ENCODE measurements at places on chromosomes 11 and 22.

DNA sequence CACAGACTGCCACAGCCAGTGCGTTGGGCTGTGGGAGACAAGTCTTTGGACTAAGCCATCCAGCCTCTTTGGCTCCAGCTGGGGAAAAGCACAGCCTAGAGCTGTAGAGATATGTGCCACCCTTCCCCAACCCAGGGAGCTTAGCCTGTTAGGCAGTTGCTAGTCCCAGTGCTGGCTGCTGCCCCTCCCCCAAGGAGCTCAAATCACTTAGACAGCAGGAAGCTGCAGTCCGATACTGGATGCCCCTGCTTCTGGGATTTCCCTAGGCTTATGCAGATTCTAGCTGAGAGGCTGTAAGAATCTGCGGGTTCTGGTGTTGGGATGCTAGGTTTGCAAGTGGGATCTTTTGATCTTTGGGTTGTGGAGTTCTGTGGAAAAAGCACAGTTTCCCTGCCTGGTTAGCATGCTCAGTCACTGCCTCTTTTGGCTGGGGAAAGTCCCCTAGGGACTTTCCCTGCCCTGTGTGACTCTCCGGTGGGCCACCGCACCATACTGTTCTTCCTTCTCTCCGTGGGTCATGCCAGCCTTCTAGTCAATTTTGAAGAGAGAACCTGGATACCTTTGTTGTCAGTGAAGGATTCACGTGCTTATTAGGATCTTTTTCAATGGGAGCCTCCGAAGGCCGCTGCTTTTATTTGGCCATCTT is 792.0 kb downstream of the KCNA4 start:
- DNase-seq, result no peak

- no peak for DNase-seq
Measured at GRCh38 chr11:67507242-67507863, 609 bp downstream of the CDK2AP2 start.

DNA sequence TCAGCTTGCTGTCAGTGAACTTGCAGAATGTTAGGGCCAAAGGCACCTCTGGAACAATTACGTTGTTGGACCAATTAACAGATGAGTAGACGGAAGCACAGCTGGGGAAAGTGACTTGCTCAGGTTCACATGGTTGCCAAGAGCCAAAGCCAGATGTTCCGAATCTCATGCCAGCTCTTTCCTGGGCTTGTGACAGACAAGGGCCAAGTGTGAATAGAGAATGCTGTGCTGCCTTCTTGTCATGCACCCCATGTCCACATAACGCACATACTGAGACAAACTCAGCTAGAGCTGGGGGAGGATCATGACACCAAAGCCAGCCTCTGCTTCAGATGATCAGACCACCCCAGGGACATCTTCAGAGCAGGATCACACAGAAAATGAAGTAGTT is 616.3 kb downstream of the INSC start:
- DNase-seq, result no peak

DNA sequence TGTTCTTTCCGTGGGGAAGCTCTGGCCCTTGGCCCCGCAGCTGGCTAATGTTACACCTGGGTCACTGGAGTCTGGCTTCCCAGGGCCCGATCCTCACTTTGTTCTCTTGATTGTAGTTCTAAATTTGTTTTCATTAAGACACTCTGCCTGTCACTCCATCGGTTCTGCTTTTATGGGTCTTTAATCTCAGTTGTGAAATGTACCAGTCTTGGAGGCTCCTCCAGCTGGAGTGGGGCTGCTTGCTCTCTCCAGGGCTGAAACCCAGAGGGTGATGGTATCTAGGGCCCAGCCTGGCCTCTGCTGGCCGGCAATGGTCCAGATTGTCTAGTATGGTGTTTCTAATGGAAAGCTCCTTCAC is 352.9 kb downstream of the TENM4 start:
- no peak for DNase-seq

GRCh38 chr11:106785913-106786650 is 232.2 kb downstream of the GUCY1A2 start:
- no peak for DNase-seq

DNA sequence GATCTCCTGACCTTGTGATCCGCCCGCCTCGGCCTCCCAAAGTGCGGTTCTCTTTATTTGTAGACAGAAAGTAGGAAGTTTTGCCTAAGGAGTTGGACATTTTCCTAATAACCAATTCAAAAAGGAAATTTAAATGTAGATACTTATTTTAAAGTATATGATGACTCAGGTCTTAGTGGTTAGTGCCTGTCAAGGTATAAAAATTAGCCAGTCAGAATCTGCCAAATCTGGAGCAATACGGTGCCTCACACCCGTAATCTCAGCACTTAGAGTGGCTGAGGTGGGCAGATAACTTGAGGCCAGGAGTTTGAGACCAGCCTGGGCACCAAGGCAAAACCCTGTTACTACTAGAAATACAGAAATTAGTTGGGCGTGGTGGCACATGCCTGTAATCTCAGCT is 86.7 kb upstream of the RASSF10 start:
- no peak for DNase-seq

DNA sequence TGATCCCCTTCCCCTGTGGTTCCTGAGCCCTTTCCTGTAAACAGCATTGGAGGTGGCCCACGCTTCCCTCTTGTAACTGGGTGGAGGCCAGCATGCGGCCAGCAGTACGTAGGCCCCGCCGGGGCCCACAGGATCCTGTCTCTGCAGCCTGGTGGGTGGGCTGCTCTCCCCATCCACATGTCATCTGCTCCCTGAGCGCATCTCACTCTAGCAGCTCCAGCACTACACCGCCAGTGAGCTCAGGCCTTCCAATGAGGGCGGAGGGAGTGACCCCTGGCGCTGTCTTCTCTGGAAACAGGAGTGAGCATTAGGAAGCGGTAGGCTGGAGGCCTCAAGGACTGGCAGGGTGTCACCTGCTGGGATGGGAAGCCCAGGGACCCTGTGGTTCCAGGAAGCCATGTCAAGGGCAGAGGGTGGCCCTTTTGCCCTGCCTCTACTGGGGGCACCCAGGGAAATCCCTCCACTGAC is 363.9 kb downstream of the TBC1D22A start:
- DNase-seq, result no peak

- DNase-seq, result no peak
Measured at GRCh38 chr22:50118557-50119168, 28.9 kb downstream of the MOV10L1 start.

- no peak for DNase-seq
Measured at GRCh38 chr11:47378836-47379170, 456 bp upstream of the SPI1 start.

GRCh38 chr11:94768602-94769541 is 716 bp downstream of the AMOTL1 start:
- DNase-seq, result peak; percentile 11

- DNase-seq, result no peak
Measured at GRCh38 chr11:73361953-73362776, 14.0 kb upstream of the RELT start.

- no peak for DNase-seq
Measured at GRCh38 chr11:121636081-121636799, 183.5 kb upstream of the SORL1-AS1 start.

GRCh38 chr22:37233751-37234631 is 10.1 kb downstream of the RAC2 start:
- peak; percentile 55 for DNase-seq

- DNase-seq, result no peak
Measured at GRCh38 chr11:1970956-1971355, 23.8 kb downstream of the MRPL23 start.

- no peak for DNase-seq
Measured at GRCh38 chr22:26444777-26445176, 15.7 kb downstream of the ASPHD2 start.

DNA sequence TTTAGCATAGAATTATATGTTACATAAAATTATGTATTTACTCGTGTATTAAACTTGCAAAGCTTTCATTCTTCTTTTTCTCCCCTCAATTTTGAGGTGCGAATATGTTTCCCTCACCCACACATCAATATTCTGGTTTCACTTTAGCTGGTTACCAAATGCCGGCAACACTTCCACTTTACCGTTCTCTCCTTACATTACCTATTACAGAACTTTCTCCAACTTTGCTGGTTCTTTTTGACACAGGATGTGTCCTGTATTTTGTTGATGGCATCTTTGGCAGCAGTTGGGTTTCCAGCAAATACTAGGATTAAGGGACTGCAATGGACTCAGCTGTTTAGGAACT is 84.9 kb downstream of the PRR5L start:
- DNase-seq, result no peak

- DNase-seq, result no peak
Measured at GRCh38 chr11:129023968-129024676, 81.5 kb upstream of the TP53AIP1 start.

- peak; percentile 87 for DNase-seq
Measured at GRCh38 chr22:28442264-28442710, 237.4 kb downstream of the TTC28 start.

DNA sequence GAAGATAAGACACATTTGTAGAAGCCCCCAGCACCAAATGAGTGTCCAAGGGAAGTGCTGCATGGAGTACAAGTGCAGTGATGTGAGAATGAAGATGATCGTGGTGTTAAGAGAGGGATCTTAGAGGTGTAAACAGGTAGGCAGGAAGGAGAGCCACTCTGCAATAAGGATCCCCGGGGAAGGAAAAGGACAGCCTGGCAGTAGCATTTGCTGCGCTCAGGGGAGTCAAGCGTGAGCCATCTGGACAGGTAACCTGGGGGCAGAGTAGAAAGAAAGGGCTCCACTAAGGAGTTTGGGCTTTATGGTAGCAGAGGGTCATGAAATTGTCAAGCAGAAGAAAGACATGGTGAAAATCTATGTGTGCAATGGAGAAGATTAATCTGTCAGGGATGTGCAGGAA is 587.2 kb downstream of the BUD13 start:
- no peak for DNase-seq

DNA sequence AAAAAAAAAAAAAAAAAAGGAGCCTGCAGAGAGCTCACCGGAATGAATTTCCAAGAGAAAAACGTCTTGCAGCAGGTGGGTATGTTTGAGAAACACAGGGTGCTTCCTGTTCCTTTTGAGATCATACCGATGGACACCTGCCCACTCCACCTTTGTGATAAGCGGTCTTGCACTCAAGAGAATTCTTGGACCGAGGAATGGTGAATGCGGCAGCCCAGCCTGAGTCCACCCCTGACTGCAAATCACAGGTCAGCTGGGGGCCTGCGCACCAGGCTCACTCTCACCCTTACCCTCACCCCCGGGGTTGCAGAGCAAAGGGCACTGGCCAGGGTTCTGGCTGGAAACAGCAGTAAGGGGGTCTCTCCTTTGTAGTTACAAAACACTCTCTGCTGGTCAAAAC is 16.8 kb upstream of the TEF start:
- DNase-seq, result no peak

DNA sequence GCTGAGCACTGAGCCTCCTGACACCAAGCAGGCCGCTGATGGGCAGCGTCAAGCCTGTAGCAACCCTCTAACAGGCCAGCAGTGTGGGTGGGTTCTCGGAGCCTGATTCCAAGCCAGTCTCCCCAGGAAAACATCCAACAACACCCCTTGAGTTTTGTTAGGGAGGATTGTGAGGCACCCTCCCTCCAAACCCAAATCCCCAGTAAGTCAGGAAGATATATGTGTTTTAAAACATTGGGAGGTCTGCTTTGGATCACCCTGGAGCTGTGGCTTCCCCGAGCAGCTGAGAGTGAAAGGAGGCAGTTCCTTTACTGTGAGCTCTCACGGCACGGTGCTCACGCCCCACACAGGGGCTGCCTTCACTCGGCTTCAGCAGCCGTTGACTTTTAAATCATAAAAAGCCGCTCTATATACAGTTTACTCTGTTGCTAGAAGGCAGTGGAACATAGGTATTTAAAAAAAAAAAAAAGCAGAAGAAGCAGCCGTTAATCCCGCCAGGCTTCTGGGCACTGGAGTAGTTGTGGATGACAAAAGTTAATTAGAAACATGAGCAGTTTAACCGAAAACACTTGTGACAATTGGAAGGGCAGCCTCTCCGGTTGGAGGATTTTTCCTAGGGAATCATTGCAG is 218.6 kb downstream of the NAV2 start:
- no peak for DNase-seq

GRCh38 chr11:63560506-63561180 is 2.5 kb downstream of the PLAAT2 start:
- DNase-seq, result no peak

DNA sequence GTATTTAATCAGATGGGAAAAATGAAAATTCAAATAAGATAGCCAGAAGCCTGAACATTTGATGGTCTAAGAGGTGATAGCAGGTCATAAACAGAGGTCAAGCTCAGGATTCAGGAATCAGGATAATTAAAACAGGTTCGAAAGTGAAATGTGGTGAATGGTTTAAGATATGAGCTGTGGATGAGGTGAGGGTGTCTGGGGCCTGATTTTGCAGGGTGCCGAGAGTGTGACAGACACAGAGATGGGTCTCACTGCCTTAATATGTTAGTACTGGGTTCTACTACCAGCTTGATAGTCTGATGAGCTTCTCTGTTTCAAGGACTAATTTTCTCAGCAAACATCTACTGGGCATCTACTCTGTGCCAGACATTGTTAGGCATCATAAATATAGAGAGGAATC is 19.9 kb upstream of the EMSY start:
- DNase-seq, result no peak

DNA sequence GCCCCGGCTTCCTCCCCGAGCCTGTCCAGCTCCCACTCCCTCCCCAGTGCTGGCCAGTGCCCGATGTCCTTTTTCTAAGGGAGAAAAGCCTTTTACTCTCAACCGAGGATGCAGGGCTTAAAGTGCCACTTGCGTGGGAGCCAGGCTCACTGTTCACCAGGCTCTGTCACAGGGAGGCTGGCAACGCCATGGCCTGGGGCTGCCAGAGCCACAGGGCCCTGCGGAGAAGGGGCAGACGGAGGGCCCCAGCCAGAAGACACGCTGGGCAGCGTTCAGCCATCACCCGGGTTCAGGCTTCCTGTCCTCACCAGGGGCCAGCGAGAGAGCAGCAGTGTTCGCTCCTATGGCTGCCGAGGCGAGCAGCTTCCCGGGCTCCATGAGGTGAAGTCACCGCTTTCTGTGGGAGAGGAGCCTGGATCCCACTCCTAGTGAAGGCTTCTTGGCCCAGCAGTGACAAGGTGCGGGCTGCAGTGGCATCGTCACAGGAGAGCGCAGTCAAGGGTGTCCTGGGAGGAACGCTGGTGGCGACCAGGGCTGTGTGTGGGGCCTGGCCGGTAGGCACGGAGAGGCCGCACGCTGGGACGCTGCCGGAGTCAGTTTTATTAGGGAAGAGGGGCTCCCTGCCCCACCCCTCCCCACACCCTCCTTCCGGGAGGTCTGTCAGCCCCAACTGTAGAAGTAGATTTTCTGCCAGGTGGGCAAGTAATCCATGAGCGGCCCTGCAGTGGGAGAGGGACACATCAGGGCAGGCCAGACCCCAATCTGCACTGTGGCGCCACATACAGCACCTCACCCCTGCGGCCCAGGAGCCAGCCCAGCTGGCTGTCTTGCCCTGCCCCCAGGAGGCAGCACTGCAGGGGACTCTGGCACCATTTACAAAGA is 2.8 kb upstream of the FREY1 start:
- DNase-seq, result no peak

DNA sequence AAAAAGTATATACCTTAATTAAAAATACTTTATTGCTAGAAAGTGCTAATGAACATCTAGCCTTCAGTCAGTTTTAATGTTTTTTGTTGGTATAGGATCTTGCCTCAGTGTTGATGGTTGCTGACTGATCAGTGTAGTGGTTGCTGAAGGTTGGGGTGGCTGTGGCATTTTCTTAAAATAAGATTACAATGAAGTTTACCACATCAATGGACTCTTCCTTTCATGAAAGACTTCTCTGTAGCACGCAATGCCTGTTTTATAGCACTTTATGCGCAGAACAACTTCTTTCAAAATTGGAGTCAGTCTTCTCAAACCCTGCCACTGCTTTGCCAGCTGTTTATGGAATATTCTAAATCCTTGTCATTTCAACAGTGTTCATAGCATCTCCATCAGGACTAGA is 50.6 kb downstream of the LDLRAD3 start:
- peak; percentile 39 for DNase-seq

GRCh38 chr11:35622070-35622469 is 3.8 kb downstream of the FJX1 start:
- no peak for DNase-seq

- no peak for DNase-seq
Measured at GRCh38 chr11:862081-862661, 19.5 kb downstream of the TSPAN4 start.

Data from activated CD8-positive, alpha-beta T cell treated with anti-CD3 and anti-CD28 coated beads for 36 hours (primary cell).